NK-92 treated with Interleukin-12 subunit alpha and Interleukin-12 subunit beta, amount 100 ng/mL, for 24 hours (cell line): ENCODE measurements at places on chromosomes 7 and 10.

- no peak for DNase-seq
Measured at GRCh38 chr10:127743205-127743604, 6.2 kb downstream of the FOXI2 start.

GRCh38 chr7:55005241-55005851 is 13.5 kb upstream of the EGFR start:
- no peak for DNase-seq

GRCh38 chr10:92238586-92239098 is 52.2 kb downstream of the CPEB3 start:
- DNase-seq = no peak

DNA sequence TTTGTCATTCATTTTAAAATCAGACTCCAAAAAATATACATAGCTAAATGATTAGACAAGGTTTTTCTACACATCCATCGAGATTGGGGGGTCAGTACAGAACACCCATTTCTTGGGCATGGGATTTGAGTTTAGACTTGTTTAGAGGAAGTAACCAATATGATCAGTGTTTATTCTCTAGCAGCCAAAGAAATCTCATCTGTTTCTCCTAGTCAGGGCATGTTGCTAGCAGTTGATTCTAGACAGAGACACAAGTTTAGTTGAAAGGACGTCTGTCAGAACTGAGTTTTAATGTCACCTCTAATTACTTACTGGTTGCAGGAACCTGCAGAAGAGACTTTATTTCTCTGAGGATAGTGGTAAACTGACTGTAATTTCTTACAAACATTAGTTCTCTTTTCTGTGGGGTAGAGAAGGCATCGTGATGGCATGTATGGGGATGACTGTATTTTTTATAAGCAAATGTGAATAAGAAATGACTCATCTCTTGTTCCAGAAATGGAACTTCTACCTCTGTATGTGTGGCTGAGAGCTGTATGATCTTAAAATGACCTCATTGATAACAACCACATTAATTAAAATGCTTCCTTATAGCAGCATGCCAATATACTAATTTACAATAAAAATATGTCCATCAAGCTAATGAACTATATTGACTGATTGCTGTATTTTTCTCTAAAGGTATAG is 30.6 kb upstream of the RHOBTB1 start:
- DNase-seq = no peak

- DNase-seq = no peak
Measured at GRCh38 chr7:81155654-81156373, 237.0 kb upstream of the SEMA3C start.

- DNase-seq = no peak
Measured at GRCh38 chr7:155567646-155568332, 21.4 kb upstream of the CNPY1 start.

DNA sequence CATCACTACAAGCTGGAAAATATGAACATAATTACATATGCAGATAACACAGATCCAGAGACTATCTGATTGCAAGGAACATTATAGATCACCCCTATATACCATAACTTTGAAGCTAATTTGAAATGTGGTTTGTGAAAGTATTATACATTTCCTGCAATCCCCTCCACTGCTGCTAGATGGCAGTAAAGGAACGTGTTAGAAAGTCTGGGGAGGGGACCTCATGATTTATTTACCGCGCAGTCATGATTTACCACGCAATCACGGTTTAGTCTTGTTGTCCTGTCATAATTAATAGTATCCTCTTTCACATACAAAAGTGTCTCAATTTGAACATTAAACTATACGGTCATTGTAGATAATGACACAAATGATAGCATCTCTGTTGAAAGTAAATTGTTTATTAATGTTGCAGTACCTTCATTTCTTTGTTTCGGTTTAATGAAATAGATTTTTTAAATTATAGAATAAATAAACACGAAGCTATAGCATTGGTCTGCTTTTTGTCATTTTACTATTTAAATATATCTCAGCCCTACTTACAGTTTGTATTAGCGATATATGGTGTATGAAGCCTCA is 145.3 kb upstream of the PRSS1 start:
- DNase-seq = peak; percentile 9

DNA sequence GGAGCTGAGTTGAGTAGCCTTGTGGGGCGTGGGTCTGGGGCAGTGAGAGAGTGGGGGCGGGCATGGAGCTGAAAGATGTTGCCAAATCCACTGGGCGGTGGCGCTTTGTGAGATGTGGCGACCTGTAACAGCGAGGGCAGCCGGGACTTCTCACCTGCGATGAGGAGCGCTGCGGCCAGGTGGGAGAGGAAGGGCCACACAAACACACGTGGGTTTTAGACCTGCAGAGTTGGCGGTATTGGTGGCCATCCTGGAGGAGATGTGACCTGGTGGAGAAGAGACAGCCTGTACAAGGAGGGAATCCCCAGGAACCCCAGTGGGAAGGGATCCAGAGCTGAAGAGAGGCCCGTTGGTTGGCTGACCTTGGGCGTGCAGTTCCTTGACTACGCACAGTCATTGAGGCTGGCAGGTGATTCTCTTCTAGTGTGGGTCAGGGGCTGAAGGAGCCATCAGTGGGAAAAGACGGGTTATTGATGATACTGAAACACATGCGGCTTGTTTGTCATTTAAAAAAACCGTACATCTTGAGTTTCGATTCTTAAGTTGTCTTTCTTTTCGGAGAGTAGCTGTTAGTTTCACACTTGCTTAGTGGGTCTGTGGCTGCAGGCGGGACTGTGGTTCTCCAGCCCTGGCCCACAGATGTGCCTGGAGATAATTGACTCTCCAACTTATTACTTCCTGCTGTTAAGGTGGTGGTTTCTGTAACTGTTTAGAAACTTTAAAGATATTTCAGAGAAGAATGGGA is 2.4 kb downstream of the CHST12 start:
- peak; percentile 35 for DNase-seq

DNA sequence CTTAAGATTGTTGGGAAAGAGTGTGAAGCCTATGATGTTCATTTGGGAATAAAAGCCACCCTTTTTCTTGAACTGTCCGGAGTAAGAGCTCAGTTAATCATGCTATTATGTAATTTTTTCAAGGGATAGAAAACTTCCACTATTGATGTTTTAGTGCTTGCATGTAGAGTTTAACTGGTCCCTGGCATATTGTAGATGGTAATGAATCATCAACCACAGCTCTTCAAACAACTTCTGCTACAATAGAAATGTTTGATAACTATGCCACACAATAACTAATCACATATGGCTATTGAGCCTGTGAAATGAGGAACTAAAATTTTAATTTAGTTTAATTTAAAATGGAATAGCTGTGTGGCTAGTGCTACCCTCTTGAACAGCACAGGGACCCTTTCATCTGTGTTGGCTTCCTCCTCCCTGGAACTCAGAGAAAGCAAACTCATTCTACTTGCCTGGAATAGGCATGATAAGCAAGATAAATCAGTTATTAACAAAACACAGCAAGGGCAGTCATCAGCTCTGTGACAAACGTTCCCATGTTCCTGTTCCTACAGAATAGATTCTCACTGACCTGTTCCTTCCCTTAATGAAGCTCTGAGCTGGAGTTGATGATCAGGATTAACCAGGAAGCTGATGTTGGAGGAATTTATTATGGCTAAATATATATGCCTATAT is 4.9 kb upstream of the SRI start:
- DNase-seq = no peak

DNA sequence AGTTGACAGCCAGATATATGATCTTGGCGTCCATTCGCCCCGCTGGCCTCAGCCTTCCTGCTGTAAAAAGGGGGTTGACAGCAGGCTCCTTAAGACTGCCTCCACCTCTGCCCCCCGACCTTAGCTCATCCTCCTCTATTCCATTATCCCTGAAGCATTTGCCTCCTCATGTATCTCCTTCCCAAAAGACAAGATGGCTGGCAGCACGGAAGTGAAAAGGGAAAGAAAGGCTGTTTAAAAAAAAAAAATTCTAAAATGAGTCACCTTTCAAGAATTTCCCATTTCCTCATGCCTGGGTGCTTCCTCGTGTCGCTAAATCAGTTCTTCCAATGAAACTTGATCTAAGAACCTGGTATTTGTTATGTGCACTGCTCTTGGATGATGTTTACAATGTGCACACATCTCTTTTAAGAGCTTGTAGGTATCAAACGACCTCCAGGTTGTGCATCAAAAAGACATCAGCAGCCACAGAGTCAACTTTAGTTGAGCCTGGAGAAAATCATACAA is 1.7 kb downstream of the SCRN1 start:
- DNase-seq = no peak

GRCh38 chr10:32929634-32930033 is 28.4 kb downstream of the ITGB1 start:
- no peak for DNase-seq

DNA sequence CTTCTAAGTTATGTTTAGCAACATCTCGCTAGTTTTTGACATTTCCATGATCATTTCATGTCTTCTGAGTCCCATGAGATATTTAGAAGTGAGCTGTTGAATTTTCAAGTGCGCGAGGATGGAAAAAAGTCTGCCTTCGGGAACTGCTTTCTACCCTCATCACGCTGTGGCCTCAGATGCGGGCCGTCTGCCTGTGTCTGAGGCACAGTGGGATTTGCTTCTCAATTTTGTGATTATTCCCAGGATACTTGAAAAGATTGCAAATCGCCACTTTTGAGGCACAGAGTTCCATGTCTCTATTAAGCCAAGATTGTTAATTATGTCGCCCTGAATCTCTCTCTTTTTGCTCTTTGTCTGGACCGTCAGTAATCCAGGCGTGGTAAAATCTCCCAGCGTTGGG is 30.8 kb upstream of the NKX6-2 start:
- no peak for DNase-seq

DNA sequence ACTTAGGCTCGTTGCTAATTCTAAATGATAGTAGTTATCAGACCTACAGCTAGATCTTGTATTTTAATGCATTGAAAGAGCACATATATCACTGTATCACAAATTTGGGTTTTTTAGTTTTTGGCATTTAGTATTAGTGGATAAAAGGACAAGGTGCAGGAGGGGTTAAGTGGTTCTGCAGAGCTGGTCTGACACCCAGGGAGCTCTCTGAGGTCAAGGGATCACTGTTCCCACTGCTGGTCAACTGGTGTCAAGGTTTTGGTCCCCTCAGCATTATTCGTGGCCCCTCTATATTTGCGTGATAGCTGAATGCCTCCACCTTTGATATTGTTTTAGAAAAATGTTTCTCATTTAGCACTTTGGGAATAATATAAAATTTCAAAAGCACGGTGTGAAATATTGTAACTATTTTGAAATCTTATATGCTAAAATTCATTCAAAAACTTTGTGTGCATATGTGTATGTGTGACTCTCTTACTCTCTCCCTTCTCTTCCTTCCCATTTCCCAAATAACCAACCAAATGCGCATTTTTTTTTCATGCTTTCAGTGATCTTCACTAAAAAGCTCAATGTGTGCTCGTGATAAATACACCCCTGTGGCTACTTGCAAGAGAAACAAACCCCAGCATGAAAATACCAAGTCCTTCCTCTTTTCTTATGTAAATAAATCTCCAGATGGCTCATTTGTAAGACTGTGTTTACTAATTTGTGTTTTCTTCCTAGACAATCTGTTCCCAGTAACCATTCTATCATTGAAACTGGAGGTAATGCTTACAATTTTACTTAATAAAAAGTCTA is 309.2 kb downstream of the FGFR2 start:
- DNase-seq = no peak

DNA sequence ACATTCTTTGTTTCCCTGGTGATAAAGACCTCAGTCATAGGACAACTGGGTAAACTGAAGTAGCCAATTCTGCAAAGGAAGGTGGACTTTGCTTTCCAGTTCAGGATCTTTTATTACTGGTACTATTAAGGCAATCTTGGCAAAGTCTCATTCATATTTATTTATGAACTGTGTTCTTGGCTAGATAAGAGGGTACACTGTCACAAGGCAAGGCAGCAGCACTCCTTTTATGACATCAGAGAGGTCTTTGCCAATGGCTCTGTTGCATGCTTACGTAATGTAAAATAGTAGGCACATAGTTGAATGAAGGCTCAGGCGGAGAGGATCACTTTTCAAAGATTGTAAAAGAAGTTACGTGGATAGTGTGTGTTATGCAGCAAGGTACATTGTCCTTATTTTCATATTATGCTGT is 63.7 kb upstream of the PDK4 start:
- no peak for DNase-seq

DNA sequence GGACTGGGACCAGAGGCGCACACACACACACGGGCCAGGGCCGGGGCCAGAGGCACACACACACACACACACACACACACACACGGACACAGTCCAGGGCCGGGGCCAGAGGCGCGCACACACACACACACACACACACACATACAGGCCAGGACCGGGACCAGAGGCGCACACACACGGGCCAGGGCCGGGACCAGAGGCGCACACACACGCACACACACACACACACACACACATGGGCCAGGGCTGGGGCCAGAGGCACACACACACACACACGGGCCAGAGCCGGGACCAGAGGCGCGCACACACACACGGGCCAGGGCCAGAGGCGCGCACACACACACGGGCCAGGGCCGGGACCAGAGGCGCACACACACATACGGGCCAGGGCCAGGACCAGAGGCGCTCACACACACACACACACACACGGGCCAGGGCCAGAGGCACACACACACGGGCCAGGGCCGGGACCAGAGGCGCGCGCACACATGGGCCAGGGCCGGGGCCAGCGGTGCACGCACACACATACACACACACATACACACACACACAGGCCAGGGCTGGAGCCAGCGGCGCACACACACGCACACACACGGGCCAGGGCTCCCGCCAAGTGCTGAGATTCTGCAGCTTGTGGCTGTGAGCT is 268.8 kb downstream of the ELFN1 start:
- peak; percentile 40 for DNase-seq

GRCh38 chr10:12782537-12782936 is 219.0 kb downstream of the CCDC3 start:
- DNase-seq = no peak

- no peak for DNase-seq
Measured at GRCh38 chr7:69476416-69476815, 121.9 kb upstream of the AUTS2 start.

DNA sequence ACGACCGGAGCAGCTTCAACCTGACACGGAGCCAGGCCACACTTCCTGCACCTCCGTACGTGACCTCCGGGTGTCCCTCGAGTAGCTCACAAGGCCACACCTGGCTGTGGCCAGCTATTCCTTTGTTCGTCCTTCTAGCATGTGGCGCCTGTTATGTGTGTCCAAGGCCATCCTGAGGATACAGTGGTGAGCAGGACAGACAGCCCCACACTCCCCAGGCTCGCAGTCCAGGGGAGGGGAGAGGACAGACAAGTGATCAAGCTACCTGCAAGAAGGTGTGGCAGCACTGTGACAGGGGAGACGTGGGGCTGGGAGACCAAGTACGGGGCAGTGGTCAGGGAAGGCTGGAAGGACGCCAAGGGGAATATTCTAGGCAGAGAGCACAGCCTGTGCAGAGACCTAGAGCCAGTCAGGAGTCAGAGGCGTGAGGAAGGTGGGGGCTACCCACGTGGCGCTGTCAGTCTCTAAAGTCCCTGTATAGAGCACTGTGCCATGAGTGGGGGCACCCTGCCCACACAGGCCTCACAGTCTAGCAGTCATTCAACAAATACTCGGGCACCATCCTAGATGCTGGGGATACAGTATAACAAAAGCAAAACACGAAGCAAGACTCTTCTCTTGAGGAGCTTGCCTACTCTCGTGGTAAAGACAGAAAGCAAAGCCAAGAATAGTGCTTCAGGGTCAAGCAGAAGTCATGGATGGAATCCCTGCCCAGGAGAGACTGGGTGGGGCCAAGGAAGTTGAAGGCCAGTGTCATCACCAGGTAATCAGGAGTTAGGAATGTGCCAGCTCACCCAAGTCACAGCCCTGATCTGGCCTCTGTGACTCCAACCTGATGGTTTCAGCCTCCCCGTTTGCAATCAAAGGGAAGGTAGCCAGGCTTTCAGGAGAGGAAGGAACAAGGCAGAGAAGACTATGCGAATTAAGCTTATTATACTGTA is 58.6 kb downstream of the PROSER2 start:
- DNase-seq = no peak

GRCh38 chr10:103896225-103896624 is 21.8 kb downstream of the STN1 start:
- no peak for DNase-seq
